ENCODE measurements at places on chromosomes 13 and 19. TPM values are rescaled to one million over a fixed set of nuclear protein-coding genes. Genes with fewer than 3 reads are reported as not detected.

KLK3 gene
- 35,247 TPM for total RNA-seq

FAM216B gene
- not detected for total RNA-seq

PPP1R12C gene
- 67.8 TPM for total RNA-seq

DNA sequence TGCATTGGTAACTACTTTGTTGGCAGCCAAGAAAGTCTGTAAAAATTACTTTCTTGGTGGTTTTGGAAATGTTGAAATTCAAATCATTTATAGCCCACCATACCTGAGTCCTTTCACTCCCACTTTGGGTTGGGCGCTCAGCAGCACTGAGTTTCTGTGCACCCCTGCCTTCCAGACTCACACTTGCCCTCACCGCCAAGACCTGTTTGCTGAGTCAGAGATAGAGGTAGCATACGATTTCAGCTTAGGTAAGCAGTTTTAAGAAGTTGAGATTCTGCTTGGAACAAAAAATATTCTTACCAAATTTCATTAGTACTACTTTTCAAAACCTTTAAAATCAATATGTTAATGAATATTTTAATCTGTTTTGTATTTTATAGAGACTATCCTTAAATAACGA is 12.6 kb downstream of the MPHOSPH8 start:
- no peak for DNase-seq

DNA sequence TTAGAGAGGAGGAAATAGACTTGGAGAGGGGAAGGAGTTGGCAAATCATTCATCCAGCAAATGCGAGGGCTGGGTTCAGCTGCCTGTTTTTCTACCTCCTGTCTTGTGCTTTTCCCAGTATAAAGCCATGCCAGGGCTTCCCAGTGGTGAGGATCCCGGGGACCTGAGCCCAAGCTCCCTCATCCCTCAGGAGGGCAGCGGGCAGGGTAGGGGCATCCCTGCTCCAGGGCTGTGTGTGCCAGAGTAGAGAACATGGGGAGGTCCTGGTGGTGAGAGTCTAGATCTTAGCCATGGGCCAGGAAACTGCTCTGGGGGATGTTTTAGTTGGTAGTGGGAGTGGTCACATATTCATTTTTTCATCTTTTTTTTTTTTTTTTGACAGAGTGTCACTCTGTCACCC is 43.6 kb downstream of the GPR12 start:
- no peak for DNase-seq

- no peak for DNase-seq
These were observed 46.4 kb downstream of the PEX11G start for GRCh38 chr19:7442423-7442822.

GRCh38 chr13:70874636-70875035 is 766.4 kb upstream of the KLHL1 start:
- no peak for DNase-seq

- DNase-seq = no peak
These were observed 757.6 kb downstream of the LIG4 start for GRCh38 chr13:107457686-107458085.

- peak; percentile 40 for DNase-seq
These were observed 10.8 kb downstream of the FFAR2 start for GRCh38 chr19:35458731-35459391.

METTL21C gene
- not detected for total RNA-seq

RAP2A gene
- total RNA-seq = 7.5 TPM

- no peak for DNase-seq
These were observed 1.2 kb upstream of the FLT1 start for GRCh38 chr13:28496188-28496564.

- no peak for DNase-seq
These were observed 1220.5 kb upstream of the SLC10A2 start for GRCh38 chr13:104286566-104287290.

GRCh38 chr13:85186356-85187045 is 612.7 kb downstream of the SLITRK6 start:
- no peak for DNase-seq

KLK7 gene
- total RNA-seq = 1.2 TPM

NLRP5 gene
- total RNA-seq = not detected

DNA sequence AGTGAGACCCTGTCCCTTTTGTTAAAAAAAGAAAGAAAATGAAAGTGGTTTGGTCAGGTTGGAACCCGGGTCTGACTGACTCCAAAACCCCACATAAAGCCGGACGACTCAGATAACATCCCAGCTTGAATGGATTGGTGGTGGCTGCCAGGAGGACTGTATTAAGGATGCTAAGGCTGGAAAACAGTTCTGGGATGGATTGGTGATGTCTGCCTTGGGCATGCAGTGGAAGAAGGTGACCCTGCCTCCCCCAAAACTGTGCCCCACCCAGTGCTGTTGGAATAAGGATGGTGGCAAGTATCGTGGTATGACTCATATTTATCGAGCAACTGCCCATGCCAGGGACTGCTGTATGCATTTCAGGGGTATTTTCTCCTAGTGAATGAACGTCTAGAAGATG is 18.5 kb upstream of the COLGALT1 start:
- DNase-seq = no peak

DNA sequence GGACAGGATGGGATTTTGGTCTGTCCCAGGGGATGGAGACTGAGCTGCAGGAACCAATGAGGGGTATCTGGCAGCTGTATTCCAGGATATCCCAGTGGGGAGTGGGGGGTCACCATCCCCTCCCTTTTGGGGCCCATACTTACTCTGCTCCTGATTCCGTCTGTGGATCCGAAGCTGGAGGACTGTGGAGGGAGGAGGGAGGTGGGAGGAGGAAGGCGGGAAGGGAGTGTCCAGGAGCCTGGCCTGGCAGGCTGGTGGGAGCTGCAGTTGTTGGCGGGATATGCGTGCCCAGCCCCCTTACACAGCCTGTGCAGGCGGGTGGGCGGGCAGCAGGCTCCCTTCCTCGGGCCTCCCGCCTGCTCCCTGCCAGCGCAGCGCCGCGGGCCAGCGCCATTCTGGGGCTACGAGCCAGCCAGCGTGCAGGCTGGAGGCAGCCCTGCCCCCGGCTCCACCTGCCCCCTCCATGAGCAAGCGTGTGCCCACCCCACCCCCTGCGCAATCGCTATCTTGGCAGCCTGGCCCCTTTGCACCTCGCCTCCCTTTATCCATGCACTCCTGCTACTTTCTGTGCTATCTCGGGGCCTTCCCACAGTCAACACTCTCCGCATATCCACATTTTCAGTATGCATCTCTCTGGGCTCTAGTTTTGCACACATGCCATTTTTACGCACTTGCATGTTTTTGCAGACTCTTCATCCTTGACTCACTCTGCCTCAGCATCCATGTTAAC is 2.8 kb downstream of the MAMSTR start:
- no peak for DNase-seq

GRCh38 chr13:35916146-35916545 is 215.0 kb downstream of the DCLK1 start:
- no peak for DNase-seq

DNA sequence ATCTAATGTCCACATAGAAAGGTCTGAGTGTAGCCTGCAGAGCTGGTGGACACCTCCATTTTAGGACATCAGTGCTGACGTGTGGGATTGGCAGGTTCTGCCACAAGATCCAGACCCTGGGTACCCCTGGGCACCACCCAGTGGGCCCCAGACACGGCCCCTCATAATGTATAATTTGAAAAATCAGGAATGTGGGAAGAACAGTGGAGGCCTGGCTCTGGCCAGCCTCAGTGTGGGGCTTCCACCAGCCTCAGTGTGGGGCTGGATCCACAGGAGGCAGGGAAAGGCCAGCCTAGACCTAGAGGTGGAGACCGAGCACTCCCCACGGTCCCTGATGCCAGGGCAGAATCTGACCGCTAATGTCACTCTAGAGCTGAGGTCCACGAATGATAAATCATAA is 150.7 kb upstream of the SOX1 start:
- no peak for DNase-seq

- DNase-seq = no peak
These were observed 886 bp downstream of the CRLF1 start for GRCh38 chr19:18605546-18606280.

DNA sequence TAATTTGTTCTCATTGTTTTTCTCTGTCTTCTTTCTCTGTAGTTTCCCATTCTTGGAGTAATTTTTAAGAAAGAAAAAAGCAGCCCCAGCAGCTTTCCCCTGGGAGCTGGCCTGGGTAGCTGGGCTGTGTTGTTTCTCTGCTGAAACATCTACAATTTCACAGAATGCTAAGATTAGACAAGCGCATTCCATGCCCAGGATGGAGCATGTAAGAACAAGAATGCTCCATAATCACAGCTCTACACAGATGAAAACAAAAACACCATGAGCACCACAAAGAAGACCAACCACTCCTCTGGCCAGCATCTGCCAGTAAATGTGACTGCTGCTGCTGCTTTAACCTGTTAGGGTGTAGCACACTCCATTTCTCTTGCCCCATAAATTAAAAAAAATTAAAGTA is 239.2 kb upstream of the SLITRK1 start:
- peak; percentile 5 for DNase-seq

APLP1 gene
- 38.0 TPM for total RNA-seq

- DNase-seq = no peak
These were observed 7.7 kb upstream of the CDADC1 start for GRCh38 chr13:49240017-49240416.

- no peak for DNase-seq
These were observed 24.8 kb upstream of the LAIR1 start for GRCh38 chr19:54389553-54389952.

GRCh38 chr13:29103065-29103800 is 283.1 kb downstream of the MTUS2 start:
- no peak for DNase-seq

GRCh38 chr19:48925240-48925843 is 8.2 kb upstream of the DHDH start:
- no peak for DNase-seq

DNA sequence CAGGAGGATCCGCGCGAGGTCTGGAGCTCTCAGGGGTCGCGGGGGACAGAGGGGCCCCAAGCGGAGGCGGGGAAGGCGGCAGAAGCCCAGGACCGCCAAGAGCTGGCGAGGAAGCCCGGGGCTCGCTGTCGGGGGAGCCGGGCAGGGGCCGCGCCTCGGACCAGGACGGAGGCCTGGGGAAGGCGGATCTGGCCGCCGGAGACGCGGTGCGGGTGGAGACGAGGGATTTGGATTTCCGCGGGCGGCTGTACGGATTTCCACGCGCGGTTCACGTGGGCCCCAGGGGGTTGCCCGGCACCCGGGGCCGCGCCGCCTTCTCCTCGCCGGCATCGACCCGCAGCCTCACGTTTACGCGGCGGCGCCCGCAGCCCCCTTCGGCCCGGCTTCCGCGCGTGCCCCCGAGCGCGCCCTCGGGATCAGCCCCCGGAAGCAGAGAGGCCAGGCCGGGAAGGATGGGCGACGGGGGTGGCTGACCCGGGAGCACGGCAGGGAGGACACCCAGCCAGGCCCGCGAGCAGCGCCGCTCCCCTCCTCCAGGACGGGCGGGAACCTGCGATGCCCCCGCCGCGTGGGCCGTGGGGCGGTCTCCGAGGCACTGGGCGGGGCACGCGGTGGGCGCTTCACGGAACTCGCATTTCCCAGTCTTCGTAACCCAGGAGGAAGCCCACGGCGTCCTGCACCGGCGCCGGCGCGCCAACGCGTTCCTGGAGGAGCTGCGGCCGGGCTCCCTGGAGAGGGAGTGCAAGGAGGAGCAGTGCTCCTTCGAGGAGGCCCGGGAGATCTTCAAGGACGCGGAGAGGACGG is 4.7 kb downstream of the F7 start:
- DNase-seq = no peak

GRCh38 chr19:5990289-5990797 is 12.4 kb upstream of the RANBP3 start:
- peak; percentile 32 for DNase-seq

IGFL2 gene
- 2.7 TPM for total RNA-seq

DNA sequence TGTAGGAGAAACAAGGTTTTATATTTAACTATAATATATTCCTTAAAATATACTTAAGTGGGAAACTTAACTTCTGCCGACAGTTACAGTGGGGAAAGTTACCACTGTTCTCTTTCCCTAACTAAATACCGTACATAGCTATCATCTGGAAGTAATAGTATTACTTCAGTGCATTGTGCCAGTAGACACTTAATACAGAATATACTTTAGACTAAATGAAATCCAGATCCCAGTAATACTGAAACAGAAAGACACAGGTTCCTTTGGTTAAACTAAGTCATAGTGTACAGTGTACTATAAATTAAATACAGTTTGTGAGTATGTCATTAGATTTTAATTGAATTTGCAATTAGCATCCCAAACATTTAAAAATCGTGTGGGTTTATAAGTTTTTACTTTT is 107.5 kb downstream of the PCCA start:
- no peak for DNase-seq

GRCh38 chr19:47675271-47675670 is 38.0 kb upstream of the EHD2 start:
- DNase-seq = no peak

GRCh38 chr19:17281391-17282304 is at the start of gene ANKLE1:
TSS of gene ANKLE1 (plus strand) at chr19:17281901. CDS start at chr19:17281921, 20 bp downstream.
- DNase-seq = no peak

DNA sequence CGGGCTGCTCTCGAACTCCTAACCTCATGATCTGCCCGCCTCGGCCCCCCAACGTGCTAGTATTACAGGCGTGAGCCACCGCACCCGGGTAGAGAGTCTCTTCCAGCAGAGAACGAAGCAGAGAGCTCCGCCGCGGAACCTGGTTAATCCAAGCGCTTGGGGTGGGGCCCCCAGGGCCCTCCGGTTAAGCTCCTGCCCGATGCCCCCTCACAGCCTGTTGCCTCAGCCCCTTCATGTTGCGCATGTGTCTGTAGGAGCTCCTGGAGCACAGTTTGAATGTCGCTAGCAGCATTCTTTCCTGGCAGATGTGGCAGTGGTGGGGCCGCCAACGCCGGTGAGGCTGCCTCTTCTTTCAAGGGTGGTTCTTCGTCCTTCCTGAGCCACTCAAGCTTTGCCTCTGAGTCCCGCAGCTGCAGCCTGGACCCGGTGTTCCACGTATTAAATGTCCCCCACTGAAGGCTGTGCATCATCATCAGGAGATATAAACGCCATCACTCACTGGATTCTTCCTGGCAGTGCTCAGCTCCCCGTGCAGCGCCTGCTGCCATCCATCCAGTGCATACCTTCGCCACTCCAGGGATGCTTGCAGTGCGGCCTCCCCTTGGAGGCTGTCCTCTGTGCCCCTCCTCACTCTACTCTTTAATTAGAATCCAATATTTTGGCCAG is 1919.3 kb downstream of the PCDH9 start:
- no peak for DNase-seq

DNA sequence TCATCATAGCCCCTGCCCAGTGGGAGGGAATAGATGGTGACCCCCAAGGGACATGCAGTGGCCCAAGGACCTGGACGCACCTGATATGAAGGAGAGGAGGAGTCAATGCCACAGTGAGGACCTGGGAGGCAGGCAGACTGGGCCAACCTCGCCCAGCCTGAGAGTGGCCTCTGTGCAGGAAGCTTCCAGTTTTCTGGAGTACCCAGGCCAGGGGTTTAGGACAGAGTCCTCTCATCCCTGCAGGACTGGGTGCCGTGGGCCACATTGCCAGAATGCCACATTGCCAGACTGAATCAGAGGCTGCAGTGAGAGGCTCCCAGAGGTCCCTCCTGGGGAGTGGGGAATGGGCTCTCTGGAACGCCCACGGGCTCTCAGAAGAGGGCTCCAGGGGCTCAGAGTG is 82.9 kb upstream of the VSTM2B start:
- DNase-seq = no peak

TNFSF13B gene
- 4.1 TPM for total RNA-seq

- no peak for DNase-seq
These were observed 18.9 kb downstream of the MICU2 start for GRCh38 chr13:21584973-21585592.

All from prostate gland (tissue), 2 donors.